ENCODE measurements at places on chromosomes 3 and 15.

DNA sequence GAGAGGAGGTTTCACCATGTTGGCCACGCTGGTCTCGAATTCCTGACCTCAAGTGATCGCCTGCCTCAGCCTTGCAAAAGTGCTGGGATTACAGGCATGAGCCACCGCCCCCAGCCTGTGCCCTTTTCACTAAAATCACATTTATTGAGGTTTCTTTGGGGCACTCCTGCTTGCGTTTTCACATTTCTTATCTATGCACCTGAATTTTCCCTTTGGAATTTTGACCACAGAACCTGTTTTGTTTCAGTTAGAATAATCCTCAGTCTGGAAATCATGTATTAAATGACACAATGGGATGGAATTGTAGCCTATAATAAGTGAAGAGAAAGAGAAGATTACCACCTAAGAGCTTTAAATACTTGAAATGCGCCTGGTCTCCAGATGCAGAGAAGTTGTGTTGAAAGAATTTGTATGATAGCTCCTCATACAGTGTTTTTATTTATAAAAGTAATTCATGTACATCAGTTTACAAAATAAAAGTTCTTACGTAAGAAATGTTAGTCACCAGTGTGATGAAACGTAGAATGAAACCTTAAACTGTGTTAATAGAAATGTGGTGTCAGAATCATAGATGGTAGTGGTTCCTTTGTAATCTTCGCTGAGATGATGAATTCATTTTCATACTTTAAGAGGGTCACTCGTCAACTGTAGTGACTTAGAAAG is 107.0 kb downstream of the TCF12 start:
- DNase-seq, result no peak

DNA sequence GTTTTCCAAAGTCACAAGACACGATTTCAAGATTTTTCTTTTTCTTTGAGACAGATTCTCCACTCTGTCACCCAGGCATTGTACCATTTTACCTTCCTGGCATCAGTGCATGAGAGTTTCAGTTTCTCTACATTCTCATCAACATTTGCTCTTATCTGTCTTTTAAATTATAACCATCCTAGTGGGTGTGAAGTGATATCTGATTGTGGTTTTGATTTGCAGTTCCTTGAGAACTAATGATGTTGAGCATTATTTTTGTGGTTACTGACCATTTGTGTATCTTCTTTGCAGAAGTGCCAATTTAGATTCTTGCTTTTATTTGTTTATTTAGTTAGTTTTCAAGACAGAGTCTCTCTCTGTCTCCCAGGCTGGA is 41.2 kb downstream of the ADIPOQ start:
- DNase-seq, result no peak

DNA sequence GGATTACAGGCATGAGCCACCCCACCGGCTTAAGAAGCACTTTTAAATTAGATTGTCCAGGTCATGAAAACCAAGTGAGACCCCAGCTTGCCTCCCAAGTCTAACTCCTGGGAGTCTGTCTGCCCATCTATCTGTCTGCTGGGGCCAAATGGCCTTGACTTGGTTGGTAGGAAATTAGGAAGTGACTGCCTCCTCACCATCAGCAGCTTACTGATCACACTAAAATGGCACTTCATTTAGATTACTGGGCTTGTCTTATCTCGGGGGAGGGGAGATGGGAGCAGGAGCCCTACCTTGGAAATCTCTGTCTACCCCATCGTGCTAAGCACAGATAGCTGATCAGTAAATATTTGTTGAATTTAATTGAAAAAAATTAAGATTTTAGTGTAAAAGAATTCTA is 5.6 kb upstream of the LRRC2 start:
- DNase-seq, result no peak

- no peak for DNase-seq
Observed at GRCh38 chr15:88447206-88447605, 20.0 kb downstream of the MRPL46 start.

GRCh38 chr3:170909129-170909903 is 879 bp upstream of the EIF5A2 start:
- no peak for DNase-seq

GRCh38 chr15:49888323-49888693 is 230.7 kb downstream of the ATP8B4 start:
- DNase-seq, result no peak

GRCh38 chr3:36823806-36824205 is 59.5 kb upstream of the DCLK3 start:
- no peak for DNase-seq

- no peak for DNase-seq
Observed at GRCh38 chr15:33956397-33956796, 11.9 kb upstream of the CHRM5 start.

GRCh38 chr3:48848816-48849515 is 1.3 kb upstream of the PRKAR2A start:
- no peak for DNase-seq

GRCh38 chr3:10515884-10516495 is 10.6 kb upstream of the ATP2B2 start:
- no peak for DNase-seq

Measured in activated T-helper 1 cell treated with anti-CD3 and anti-CD28 coated beads, Interleukin-2, amount 50 U/mL, for 16 hours (primary cell).